ENCODE measurements at places on chromosomes 16 and 17. TPM values are rescaled to one million over a fixed set of nuclear protein-coding genes. Genes with fewer than 3 reads are reported as not detected.
A peak's percentile ranks its signal among the peaks of the same experiment; 100 is the strongest.

TPSAB1 gene
- total RNA-seq = not detected

KRT36 gene
- 0.17 TPM for total RNA-seq

ACSM3 gene
- total RNA-seq = 22.6 TPM

GRCh38 chr17:14297161-14297851 lies 3.6 kb upstream of the HS3ST3B1 start:
- peak; percentile 79 for DNase-seq

DNA sequence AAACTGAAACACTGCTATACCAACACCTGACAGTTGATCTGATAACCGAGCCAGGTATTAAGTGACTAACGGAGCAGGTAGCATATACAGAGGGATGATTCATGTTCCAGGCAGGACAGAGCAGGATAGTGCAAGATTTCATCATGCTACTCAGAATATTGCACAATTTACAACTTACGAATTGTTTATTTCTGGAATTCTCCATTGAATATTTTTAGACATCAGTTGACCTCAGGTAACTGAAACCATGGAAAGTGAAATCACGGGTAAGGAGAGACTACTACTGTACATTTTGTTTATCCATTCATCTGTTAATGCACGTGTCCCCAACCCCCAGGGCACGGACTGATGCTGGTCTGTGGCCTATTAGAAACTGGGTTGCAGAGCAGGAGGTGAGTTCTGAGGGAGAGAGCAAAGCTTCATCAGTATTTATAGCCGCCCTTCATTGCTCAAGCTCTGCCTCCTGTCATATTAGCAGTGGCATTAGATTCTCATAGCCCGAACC lies 14.5 kb upstream of the PPM1E start:
- no peak for DNase-seq

GRCh38 chr17:6276711-6277110 lies 158.2 kb downstream of the AIPL1 start:
- no peak for DNase-seq

- DNase-seq = no peak
Observed at GRCh38 chr16:86761111-86762031, 183.0 kb downstream of the FOXL1 start.

CLDN9 gene
- 3.4 TPM for total RNA-seq

GRCh38 chr17:50556803-50557202 lies 3.7 kb upstream of the CACNA1G start:
- no peak for DNase-seq

ZNF205 gene
- total RNA-seq = 15.0 TPM
